ENCODE measurements at places on chromosomes 11 and 22.
A peak's percentile ranks its signal among the peaks of the same experiment; 100 is the strongest.

- no peak for DNase-seq
Measured at GRCh38 chr11:118436639-118437207, 431 bp downstream of the KMT2A start.

- DNase-seq, result no peak
Measured at GRCh38 chr22:36149441-36149840, 11.1 kb downstream of the APOL3 start.

DNA sequence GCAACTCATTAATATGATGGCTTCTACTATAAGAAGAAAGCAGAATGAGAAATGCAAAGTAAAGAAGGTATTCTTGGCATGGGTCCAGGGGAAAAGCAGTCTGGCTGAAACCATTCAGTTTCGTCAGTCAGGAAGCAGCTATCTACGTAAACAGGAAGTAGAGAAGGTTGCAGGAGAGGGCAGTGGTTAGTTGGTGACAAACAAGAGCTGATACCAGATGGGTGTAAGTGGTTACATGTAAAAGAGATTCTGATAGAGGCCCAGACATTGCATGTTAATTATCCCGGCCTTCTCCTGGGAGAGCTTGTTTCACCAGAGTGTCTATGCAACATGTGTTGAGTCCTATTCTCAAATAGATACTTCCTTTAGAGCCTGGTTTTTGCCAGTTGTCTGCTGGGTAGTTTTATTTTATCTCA lies 58.4 kb upstream of the PSMA1 start:
- DNase-seq, result no peak

- no peak for DNase-seq
Measured at GRCh38 chr22:21450858-21451353, 16.3 kb upstream of the TMEM191C start.

- no peak for DNase-seq
Measured at GRCh38 chr11:88320149-88320559, 17.4 kb downstream of the CTSC start.

DNA sequence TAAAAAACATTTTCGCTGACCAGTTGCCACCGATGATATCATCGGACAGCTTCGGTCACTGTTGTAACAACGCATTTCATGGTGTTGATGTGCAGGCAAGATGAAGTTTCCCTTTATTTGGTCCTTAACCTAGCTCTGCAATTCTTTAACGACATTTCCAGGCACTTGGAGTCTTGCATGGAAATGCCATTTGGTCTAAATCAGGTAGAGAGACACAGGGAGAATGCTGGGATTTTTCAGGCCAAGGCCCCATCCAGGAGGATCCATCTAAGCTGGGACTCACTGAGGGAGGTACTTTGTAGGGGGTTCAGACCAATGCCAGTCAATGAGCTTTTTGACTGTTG lies 121.5 kb upstream of the RCN1 start:
- DNase-seq, result no peak

GRCh38 chr11:107078375-107078774 lies 60.1 kb upstream of the GUCY1A2 start:
- DNase-seq, result no peak

GRCh38 chr11:68852628-68853027 lies 10.9 kb upstream of the CPT1A start:
- no peak for DNase-seq

GRCh38 chr11:81174646-81175330 lies 1558.9 kb downstream of the FAM181B start:
- no peak for DNase-seq

DNA sequence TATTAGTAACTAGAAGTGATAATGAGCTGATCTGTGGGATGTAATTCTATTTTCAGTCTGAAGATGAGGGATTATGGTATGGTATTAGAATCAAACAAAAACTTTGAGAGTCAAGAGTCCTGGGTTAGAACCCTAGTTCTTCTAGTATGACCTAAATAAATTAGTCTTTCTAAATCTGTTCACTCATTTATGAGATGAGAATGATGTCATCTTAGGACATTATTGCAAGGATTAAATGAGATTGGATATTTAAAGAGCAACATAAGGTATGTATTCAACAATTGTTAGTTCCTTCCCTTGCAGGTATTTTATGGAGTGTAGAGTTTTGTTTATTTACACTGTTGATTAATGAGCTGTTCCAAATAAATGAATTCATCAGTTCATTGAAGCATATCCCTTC lies 21.8 kb downstream of the EMSY start:
- no peak for DNase-seq

GRCh38 chr22:49604732-49605302 lies 222.9 kb downstream of the BRD1 start:
- no peak for DNase-seq

DNA sequence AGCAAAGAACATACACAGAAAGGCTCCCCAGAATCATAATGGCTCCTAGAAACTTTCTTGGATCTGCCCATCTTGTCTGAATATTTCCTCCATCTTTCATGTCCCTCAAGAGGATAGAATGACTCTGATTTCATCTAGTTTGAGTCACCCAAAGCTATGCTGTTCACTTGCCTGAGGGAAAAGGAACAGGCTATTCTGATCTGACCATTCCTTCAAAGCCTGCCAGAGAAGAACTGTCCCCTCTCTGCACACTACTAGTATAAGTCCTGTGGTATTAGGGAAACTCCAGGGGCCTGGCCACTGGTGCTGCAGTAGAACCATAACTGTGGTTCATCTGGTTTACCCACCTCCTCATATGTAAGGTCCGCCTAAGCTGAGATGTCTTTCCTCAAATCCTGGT lies 2.4 kb upstream of the PATE1 start:
- no peak for DNase-seq

DNA sequence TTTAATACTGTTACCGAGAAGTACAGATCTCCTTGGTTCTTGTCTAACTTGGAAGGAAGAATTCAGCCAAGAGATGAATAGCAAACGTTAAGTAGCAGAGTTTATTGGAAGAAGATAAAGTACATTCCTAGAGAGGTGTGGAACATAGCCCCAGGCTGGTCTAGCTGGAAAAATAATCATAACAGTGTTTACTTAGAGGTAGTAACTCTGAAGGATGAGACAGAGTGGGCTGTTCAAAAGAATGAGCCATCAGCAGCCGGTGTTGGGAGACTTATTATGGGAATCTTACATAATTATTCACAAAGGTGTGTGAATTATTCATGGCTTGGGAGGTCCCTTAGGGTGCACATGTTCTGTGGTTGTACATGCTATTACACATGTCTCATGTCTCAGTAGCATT lies 276.5 kb downstream of the LUZP2 start:
- no peak for DNase-seq

- DNase-seq, result no peak
Measured at GRCh38 chr11:99585606-99586005, 564.9 kb downstream of the CNTN5 start.

GRCh38 chr11:103924166-103925013 lies 112.0 kb upstream of the DDI1 start:
- DNase-seq, result no peak

DNA sequence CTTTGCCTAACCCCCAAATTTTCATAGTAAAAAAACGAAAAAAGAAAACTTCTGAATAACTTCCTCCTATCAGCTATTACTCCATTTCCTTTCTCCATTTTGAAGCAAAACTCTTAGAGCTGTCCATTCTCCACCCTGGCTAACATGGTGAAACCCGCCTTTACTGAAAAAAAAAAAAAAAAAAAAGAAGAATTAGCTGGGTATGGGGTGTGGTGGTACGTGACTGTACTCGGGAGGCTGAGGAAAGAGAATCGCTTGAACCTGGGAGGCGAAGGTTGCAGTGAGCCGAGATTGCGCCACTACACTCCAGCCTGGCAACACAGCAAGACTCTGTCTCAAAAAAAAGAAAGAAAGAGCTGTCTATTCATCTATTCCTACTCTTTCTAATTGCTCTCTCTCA lies 11.3 kb upstream of the NXF1 start:
- no peak for DNase-seq

DNA sequence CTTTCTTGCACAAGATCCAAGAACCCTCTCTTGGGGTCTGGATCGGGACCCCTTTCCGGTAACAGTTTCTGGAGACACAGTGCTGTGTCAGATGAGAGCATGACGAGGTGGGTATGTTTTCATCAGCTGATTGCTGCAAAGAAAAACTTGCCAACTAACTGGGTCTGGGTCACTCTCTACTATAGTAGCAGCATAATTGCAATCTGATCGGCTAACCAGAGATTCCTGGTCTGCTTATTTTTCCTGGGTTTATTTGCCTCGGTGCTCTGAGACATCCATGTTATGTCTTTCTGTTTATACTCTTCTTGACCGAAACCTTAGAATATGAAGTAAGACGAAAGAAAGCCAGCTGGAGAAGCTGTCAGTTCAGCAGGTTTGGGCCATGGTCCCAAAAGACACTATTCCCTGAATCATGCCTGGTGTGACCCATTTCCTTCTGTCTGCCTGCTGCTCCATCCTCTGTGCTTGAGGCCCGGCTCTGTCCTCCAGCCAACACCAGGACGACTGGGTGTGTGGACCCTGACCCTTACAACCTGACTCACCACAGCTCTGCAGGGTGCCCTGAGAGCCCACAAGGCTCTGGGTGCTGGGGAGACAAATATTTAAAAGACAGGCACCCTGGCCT lies 24.1 kb upstream of the CLMP start:
- no peak for DNase-seq

GRCh38 chr22:49995041-49995360 lies 17.6 kb downstream of the IL17REL start:
- DNase-seq, result no peak

GRCh38 chr11:131481303-131481702 lies 110.9 kb downstream of the NTM start:
- DNase-seq, result no peak

- DNase-seq, result no peak
Measured at GRCh38 chr11:5369789-5370188, 13.8 kb upstream of the OR51M1 start.

GRCh38 chr11:19938169-19938856 lies 222.0 kb downstream of the DBX1 start:
- peak; percentile 41 for DNase-seq

DNA sequence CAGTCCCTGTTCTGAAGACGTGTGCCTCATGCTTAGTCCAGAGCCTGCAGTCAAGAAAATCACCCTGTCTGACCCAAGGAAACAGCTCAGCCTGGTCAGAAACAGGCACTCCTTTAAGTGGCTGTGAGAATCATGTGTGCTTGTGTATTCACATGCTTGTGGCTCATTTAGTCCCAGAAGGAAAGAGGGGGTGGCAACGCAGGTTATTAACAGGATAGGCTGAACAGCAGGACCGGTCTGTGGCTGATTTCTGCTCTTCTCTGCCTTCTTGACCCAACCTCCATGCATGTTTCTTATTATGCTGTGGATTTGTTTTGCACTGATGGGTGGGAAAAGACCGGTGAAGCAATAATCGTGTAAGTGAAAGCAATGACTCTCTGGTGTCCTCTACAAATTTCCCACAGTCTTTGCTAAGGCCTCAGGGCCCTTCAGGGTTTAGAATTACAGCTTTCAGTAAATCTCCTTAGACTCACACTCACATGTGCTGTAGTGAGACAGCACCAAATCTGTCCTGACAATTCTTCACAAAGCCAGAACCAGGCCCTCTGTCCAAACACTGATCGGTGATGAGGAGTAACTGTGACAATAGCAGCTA lies 288.1 kb downstream of the ETS1 start:
- DNase-seq, result no peak

- no peak for DNase-seq
Measured at GRCh38 chr11:103406357-103406756, 297.1 kb downstream of the DYNC2H1 start.

DNA sequence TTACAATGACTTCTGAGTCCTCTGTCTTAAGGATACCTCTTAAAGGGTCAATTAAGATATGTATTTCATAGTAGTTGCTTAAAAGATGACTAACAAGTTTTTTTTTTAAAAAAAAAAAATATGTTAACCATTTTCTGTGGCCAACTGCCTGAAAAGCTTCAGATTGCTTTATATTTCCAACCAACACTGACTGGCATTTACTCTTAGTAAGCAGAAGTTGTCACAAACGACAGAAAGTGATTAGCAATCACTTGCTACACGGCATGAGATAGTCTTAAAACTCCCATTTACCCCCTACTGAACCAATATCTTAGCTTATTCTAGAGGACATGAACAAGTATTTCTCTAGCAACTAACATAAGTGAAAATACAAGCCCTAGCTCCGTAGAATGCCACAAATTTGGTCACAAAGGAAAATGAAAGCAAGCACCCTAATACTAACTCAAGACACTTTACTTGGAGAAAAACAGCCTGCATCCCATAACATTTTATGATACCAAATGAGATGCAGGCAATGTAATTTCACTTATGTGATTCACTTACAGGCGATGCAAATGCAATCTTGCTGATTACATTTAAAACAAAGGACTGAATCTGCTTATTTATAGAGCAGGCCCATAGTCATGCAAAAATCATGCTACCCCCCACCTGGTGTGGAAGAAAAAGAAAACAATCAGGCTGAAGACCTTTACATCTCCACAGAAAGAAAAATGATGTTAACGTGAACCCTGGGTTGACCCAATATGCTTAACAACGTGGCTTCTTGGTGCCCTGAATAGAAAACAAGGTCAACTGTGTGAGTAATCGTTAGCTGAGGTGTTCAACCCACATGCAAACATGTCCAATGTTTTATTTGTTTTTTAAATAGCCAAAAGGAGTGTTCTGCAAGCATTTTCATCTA lies 25.7 kb downstream of the MPPED2 start:
- no peak for DNase-seq

GRCh38 chr11:92504534-92504933 lies 279.9 kb downstream of the FAT3 start:
- no peak for DNase-seq

GRCh38 chr11:20207781-20208621 lies 47.7 kb upstream of the DBX1 start:
- DNase-seq, result no peak

- DNase-seq, result no peak
Measured at GRCh38 chr11:134802116-134802515, 390.1 kb upstream of the B3GAT1 start.

GRCh38 chr11:36508743-36509142 lies 1.3 kb downstream of the TRAF6 start:
- DNase-seq, result no peak

DNA sequence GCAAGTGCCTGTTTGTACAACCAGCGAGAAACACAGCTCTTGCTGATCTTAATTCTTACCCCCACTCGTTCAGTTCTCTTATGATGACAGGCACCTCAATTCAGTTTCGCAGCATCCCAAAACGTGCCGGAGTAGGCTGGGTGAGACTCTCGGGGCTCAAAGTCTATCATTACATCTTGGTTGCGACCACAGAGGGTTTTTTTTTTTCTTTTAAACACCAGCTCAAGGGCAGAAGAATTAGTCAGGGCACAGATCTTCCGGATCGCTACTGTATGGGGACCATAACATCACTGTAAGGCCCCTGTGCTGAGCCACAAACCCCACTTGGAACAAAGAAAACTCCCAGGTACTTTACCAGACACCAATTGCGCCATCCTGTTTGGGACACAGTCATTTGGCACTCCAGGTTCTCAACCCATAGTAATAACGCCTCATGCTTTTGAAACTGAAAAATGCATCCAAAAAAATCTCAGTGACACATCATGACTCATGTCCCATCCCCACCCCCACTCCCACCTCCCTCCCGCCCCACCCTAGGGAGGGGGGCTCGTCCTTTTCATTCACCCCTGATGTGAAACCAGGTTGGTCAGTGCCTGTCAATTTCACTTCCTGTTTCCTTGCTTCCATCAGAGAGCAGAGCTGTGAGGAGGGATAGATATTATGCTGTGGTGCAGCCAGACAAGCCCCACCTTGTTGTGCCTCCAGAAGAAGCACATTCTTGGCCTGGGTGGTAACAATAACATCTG lies 41.0 kb upstream of the CD5 start:
- DNase-seq, result no peak
